HS-27A (cell line): ENCODE measurements at places on chromosomes 2 and 18.
A peak's percentile ranks its signal among the peaks of the same experiment; 100 is the strongest.

- no peak for DNase-seq
Measured at GRCh38 chr2:183089192-183089851, 10.8 kb downstream of the DUSP19 start.

DNA sequence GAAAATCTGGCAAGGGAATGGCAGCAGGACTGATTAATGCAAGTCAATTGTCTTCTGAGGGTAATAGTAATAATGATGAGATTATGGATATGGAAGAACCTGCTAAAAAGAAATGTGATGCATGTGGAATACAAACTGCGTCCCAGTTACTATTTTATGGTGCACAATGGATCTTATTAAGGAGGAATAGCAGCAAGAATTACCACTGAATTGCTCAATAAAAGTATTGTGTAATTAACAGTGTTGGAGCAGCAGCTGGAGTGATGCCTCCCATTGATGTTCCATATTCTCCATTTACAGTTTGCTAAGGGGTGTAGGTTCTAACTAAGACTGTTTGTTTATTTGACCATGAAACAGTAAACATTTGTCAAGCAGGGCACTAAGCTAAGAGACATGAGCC lies 167.9 kb downstream of the HRH4 start:
- DNase-seq: no peak

DNA sequence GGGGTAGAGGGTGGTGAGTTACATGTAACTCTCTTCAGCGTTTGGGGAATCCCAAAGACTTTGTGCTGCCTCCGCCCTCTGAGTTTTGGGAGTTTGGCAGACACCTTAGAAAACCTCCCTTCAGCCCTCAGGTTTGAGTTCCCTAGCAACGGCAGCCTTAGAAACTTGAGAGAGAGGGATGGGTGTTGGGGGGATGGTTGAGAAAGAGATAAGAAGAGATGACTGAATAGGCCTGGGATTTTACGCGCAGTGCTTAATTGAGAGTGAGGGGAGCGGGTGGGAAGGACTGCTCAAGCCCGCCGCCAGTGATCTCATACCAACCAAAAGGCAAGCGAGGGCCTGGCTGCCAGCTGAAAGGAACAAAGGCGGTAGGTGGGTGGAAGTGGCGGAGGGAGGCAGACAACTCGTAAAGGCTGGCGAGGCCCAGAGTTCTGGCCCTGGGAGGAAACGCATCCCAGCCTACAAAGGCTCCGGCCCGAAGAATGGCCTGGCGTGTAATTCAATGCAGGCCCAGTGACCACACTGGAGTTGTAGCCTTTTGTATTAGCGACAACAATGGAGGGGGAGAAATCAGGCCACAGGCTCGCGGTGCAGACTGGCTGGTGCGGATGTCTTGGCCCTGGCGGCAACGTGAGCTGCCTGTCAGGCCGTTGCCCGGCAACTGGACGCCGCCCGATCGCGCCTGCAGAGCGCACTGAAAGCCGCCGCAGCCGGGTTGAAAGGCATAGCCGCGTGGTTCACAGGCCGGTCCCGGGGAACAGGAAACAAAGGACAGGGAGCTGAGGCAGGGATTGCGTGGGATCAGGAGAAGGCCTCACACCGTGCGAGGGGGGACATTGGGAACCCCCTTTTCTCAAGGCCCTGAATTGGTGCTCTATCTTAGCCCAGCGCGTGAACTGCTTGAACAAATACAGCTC lies 39.9 kb upstream of the DARS1 start:
- DNase-seq: no peak

DNA sequence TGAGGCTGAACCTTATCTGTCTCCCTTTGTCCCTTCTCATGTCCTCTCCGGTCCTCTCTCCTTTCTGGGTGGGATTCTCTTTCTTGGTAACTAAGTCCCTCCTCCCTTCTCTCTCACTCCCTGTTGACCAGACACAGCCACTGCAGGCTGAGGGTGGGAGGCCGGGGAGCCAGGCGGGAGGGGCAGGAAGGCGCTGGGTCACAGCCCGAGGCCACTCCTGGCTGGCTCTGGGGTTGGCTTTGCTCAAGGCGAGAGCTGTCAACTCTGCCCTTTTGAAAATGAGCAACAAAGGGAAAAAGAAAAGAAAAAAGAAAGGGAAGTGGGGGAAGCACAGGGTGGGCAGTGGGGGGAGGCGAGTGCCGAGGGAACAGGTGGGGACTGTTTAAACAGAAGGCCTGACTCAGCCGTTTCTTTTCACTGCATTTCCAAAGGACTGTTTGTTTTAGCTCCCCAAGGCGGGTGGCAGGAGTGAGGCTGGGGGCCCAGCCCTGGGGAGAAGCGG lies 70.5 kb upstream of the IGFBP5 start:
- DNase-seq: no peak

- peak; percentile 42 for DNase-seq
Measured at GRCh38 chr2:127525691-127526131, 578 bp downstream of the IWS1 start.

- DNase-seq: no peak
Measured at GRCh38 chr2:125516496-125517109, 1139.4 kb upstream of the GYPC start.

DNA sequence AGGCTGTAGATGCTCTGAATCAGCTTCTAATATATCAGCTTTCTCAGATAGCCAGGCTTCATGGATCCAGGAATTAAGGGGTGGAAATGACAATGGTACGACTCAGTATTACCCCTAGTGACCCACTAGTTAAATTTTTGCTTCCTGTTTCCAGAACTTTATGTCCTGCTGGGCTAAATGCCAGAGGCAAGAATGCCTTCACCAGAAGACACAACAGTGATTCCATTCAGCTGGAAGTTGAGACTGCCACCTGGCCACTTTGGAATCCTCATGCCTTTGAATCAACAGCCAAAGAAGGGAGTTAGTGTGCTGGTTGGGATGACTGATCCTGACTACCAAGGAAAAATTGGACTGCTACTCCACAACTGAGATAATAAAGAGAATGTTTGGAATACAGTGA lies 239.1 kb downstream of the ASXL3 start:
- no peak for DNase-seq

GRCh38 chr18:45156946-45157345 lies 458.3 kb upstream of the SLC14A2 start:
- DNase-seq: no peak

- DNase-seq: peak; percentile 47
Measured at GRCh38 chr18:49094979-49095632, 144.3 kb upstream of the SMAD7 start.

- no peak for DNase-seq
Measured at GRCh38 chr2:149562324-149562723, 25.3 kb downstream of the MMADHC start.

DNA sequence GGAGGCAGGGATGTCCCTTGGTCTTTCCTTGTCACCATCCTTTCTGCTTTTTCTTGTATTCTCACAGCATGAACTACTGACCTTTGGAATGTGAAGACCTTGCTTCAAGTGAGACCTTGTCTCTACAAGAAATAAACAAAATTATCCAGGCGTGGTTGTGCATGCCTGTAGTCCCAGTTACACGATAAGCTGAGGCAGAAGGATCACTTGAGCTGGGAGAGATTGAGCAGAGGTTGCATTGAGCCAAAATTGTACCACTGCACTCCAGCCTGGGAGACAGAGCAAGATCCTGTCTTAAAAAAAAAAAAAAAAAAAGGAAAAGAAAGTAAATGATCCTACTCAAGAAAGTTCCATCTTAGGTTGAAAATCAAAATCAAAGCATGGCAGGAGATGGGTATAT lies 173.7 kb downstream of the IRS1 start:
- DNase-seq: no peak

- DNase-seq: no peak
Measured at GRCh38 chr2:71576541-71576940, 123.2 kb downstream of the DYSF start.

DNA sequence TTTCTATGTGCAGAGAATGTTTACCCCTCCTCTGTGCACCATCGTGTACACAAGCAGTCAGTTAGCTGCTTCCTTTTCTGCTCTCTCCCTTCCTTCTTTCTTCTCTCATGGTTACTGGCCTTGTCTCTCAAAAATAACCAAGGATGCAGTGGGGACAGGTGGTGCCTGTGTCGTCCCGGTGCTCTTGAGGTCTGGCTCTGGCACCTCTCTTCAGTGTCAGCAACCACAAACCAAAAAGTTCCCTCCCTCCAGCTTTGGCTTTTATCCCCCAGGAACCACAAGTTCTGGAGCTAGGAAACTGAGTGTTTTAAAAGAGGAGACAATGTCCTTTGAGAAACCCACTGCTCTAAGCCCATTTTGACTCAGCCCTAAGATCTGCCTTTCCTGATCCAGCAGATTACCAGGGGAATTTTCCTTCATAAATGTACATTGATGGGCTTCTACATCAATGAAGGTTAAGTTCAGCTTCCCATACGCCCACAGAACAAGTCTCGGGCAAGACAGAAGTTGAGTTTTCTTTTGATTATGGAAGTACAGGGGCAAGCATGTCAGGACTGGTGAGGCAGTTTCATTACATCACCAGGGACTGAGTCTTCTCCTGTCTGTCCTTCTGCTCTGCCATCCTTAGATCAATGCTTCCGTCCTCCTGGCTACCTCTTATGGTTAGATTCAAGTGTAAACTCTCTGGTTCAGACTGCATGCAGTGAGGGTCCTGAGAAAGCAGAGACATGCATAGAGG lies 232.2 kb downstream of the SETBP1 start:
- DNase-seq: no peak

DNA sequence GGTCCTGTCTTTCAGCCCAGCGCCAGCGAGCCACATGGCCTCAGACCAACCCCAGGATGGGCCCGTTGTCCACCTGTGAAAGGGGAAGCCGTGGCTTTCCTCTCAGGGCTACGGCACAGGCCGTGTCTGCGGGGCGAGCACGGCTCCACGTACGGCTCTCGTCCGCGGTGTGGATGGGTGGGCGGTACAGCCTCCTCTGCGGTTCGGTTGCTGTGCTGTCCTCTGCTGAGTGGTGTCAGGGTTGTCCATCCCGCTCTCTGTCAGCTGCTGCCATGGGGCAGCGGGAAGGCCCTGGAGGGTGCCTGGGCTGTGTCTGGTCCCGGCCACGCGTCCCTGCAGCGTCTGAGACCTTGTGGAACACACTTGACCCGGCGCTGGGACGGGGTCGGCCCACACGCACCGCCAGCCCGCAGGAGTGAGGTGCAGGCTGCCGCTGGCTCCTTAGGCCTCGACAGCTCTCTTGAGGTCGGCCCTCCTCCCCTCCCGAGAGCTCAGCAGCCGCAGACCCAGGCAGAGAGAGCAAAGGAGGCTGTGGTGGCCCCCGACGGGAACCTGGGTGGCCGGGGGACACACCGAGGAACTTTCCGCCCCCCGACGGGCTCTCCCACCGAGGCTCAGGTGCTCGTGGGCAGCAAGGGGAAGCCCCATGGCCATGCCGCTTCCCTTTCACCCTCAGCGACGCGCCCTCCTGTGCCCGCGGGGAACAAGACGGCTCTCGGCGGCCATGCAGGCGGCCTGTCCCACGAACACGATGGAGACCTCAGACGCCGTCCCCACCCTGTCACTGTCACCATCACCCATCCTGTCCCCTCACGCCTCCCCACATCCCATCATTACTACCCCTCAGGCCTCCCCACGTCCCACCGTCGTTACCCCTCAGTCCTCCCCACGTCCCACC lies 128.7 kb downstream of the NFATC1 start:
- DNase-seq: no peak

DNA sequence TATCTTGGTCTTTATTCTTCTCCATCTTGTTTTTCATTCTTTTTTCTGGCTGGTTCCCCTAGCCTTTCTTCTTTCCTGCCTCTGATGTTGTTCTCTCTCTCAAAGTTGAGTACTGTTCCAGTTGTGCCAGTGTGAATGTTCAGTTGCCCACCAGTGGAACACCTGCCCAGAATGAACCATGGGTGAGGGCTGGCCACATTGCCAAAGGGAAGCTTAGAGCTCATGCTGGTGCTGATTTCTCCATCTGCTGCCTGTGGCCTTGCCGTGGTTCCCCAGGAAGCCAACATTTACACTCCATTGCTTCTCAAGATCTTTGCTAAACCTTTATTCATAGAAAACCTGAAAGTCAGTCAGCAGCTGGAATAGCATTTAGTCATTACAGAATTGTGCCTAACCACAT lies 99.1 kb upstream of the MC2R start:
- DNase-seq: no peak

DNA sequence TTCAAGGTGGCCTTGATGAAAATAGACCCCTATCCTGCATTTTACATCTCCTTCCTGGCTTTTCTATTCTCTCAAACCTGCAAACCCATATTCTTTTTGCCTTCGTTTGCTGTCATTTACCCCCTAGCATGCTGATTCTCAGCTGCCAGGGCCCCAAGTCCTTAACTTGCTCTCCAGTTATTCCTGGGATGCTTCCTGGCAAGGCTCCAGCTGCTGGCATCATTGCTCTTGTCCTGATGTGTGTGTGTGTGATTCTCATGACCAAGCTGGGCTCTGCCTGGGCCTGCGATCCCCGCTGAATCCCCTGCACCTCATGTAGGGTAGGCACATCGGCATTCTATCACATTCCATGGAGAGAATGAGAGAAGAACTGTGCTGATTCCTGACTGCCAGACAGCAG lies 11.9 kb downstream of the NPAS2 start:
- no peak for DNase-seq

GRCh38 chr2:124325667-124326440 lies 300.8 kb downstream of the CNTNAP5 start:
- no peak for DNase-seq
